Progenitor cell of endocrine pancreas (in vitro differentiated cells): ENCODE measurements at places on chromosomes 1 and 21. TPM values are rescaled to one million over a fixed set of nuclear protein-coding genes. Genes with fewer than 3 reads are reported as not detected.

GBP7 gene
- total RNA-seq, result not detected in 2 replicates

CLEC20A gene
- not detected in 2 replicates for total RNA-seq

SLC44A5 gene
- 8.8 and 9.5 TPM in 2 replicates for total RNA-seq

GJA9 gene
- not detected in 2 replicates for total RNA-seq

BACE2 gene
- 13.4 and 15.6 TPM in 2 replicates for total RNA-seq

NLRP3 gene
- total RNA-seq, result 0.38 TPM in 1 of 2 replicates, not detected in the other

AADACL4 gene
- 0.24 TPM in 2 replicates for total RNA-seq

IFNAR2 gene
- 17.4 and 19.2 TPM in 2 replicates for total RNA-seq

COL9A2 gene
- total RNA-seq, result 48.1 and 53.8 TPM in 2 replicates

RNU1-4 gene
- total RNA-seq, result 3,923 and 3,957 TPM in 2 replicates

AMY2A gene
- total RNA-seq, result not detected in 2 replicates
